ENCODE measurements at places on chromosomes 6 and 20.

DNA sequence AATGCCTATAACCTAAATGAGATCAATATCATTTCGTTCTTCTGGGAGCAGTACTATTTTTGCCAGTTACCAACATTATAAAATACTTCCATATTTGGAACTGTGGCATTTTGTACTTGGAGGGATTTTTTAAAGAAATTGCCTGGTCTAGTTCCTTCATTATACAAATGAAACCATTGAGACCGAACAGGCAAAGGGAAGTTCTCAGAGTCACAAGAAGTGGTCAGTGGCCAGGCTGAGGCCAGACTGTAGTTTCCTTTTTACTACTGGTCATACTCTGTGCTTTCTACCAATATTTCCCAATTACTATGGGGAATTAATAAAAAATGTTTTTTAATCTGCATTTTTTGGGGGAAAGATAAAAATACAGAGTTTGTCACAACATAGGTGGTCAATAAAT lies 332.0 kb downstream of the NRN1 start:
- no peak for DNase-seq

- no peak for DNase-seq
Observed at GRCh38 chr6:25027221-25027916, 91.6 kb upstream of the RIPOR2 start.

- DNase-seq: no peak
Observed at GRCh38 chr6:2971420-2972218, at the start of gene SERPINB6. Gene SERPINB6, minus strand, starts transcription at chr6:2971567. Its CDS starts 12,235 bp downstream, at chr6:2959332.

DNA sequence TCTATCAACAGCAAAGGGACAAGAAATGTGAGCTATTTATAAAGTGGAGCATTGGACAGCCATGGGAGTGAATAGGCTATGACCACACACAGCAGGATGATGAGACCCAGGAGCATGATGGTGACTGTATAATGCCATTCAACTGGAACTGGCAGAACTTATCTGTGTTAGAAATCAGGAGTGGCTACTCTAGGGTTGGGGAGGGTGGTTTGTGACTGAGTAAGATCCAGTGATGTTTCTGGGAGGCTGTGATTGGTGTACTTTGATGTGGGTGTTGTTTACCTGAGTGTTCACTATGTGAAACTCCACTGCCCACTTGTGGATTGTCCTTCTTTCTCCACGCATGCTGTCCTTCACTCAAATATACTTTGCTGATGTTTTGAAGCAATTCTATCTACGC lies 11.5 kb upstream of the HLA-B start:
- no peak for DNase-seq

DNA sequence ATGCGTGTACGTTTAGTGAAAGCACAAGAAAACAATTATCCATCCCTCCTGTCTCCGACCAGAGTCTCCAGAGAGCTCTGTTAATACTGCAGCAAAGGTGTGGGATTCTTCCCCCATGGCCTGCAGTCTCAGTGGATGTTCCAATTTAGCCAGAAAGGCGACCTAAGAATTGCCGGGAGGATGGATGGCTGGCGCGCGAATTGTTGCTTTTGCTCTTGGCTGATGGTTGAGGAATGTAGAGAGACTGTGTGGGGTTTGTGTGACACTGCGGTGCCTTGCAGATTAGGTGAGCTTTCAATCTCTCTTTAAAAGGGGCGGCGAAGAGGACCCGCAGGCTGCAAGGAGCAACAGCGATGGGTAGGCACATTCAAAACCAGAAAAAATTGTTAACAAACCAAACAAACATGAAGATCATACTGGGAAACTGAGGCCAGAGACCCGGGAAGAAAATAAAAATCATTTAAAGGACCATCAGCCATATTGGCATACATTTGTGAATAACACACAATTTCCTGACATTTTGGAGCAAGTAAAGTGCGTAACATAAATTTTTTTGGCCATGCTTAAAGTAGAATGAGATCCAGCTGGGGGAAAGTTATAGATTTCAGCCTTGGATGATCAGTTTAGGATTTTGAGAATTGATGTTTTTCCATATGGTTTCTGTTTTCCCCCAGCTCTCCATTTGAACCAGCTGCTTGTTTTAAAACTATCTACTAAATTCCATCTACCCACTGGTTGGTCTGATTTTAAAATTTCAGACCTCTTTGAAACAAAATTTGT lies 46.3 kb downstream of the GNAS start:
- no peak for DNase-seq

GRCh38 chr6:141986457-141986856 lies 146.3 kb upstream of the GJE1 start:
- no peak for DNase-seq

DNA sequence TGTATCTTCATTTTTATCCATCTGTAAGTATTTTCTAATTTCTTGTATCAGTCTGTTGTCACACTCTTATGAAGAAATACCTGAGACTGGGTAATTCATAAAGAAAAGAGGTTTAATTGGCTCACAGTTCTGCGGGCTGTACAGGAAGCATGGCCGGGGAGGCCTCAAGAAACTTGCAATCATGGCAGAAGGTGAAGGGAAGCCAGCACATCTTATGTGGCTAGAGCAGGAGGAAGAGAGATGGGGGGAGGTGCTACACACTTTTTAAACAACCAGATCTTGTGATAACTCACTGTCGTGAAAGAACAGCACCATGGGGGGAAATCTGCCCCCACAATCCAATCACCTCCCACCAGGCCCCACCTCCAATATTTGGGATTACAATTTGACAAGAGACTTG lies 10.9 kb upstream of the BCKDHB start:
- no peak for DNase-seq

- DNase-seq: no peak
Observed at GRCh38 chr6:70849348-70850069, 107.4 kb downstream of the B3GAT2 start.

GRCh38 chr20:36217226-36217625 lies 19.1 kb upstream of the AAR2 start:
- no peak for DNase-seq

- DNase-seq: no peak
Observed at GRCh38 chr6:8940356-8940755, 505.0 kb upstream of the SLC35B3 start.

- DNase-seq: no peak
Observed at GRCh38 chr6:42193491-42193894, 1.3 kb downstream of the GUCA1B start.

DNA sequence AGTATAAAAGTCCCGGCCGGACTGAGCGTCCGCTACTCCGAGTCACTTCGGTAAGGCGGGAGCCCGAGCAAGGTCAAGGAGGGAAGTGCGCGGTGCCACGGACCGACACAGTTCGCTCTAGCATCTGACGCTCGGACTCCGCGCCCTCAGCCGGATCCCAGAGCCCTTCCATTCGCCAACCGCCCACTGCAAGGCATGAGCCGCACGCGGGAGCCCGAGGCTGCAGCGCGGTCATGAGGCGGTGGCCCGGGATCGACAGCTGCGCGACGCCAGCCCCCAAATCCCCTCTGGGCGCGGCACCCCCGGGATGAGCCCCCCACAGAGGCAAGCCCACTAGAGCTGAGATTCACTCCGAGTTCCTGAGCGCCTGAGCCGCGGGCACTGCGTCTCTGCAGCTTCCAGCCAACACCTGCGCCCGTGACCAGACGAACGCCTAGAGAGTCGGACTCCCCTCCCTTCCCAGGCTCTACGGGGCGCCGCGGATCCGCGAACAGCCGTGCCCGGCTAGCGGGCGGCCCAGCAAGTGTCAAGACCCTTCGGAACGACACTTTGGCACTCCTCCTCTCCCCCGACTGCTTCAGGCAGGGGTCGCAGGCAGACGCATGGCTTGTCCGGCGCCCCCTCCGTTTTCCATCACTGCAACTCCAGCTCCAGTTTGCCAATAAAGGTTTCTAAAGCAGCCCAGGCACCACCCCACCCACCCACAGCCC lies 725 bp upstream of the ISM1 start:
- DNase-seq: no peak

DNA sequence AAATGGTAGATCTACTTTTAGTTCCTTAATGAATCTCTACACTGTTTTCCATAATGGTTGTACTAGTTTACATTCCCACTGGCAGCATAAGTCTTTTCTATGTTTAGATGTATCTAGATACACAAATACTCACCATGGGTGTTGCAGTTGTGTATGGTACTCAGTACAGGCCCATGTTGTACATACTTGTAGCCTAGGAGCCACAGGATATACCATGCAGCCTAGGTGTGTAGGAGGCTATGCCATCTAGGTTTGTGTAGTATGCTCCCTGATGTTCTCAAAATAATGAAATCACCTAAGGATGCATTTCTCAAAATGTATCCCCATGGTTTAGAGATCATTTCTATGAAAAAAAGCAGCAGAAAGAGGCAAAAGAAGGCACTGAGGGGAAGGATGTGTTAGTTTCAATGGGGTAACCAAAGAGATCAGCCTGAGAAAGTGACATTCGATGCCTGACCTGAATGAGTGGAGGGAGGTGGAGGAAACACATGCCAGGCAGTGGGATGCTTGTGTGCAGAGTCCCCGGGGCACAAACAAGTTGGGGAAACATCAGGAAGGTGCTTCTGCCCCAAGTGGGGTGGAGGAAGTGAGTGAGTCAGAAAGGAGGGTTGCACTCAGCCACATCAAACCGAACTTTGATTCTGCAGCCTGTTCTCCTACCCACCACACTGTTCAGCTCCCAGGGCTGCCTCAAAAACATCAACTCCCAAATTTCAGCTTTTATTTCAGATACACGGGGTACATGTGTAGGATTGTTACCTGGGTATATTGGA lies 191.2 kb downstream of the ZNF217 start:
- DNase-seq: no peak

DNA sequence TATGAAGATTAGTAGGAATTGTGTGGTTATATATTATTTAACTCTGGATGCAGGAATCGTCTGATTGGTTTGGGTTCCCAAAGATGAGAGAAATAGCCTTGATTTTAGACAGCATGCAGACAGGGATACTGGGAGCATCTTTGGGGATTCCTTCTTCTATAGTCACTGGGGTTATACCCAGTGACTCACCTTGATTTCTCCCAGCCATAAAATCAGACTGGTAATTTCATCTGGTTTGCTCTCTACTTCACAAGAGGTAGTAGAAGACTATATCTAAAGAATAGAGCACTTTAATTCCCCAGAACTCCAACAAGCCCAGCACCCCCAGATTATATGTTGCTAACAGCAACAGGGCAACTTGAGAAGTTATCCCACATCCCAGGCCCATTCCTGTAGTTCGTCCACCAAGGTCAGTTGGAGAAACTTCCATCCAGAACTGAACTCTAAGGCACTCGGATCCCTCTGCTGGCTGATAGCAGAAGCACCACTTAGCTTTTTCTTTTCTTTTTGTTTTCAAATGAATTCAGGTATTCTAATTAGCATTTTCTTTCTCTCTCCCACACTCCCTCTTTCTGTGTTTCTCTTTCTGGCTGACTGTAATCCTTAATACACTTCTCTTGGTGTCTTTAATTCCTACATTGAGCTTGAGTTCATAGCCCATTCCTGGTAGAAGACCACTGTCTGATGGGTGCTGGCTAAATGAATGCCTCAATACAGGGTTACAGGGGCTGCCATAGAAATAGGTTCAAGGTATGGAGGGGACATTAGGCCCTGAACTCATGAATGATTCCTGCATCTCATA lies 20.4 kb upstream of the EFHC1 start:
- peak; percentile 44 for DNase-seq

DNA sequence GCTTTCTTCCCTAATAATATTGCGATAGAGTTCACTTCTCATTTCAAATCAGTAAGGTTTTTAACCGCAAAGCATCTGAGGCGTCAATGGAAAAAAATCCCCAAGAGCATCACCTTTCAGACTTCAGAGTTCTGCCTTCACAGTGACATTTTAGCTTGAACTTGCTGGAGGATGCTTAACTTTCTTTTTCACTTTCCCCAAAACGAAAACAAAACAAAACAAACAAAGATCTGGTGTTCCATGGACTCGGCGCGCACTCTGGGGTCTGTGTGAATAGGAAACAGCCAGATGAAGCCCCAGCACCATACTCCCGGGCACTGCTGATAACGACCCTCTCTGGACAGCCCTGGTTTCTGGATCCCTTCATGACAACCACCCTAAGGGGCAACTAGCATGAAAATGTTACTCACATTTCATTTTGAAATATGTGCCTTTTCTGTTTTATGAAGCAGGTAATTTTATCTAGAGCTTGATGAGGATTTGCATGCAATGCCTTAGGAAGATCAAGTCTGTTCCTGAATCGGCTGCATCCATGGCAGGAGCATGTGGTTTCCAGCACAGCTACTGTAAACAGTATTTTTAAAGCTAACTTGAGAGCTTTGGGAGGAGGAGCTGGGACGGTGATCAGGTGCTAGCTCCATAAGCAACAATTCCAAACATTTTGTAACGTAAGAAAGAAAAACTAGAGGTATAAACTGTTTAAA lies 44.5 kb downstream of the RAMACL start:
- no peak for DNase-seq

GRCh38 chr6:122035173-122035572 lies 364.3 kb upstream of the HSF2 start:
- no peak for DNase-seq

DNA sequence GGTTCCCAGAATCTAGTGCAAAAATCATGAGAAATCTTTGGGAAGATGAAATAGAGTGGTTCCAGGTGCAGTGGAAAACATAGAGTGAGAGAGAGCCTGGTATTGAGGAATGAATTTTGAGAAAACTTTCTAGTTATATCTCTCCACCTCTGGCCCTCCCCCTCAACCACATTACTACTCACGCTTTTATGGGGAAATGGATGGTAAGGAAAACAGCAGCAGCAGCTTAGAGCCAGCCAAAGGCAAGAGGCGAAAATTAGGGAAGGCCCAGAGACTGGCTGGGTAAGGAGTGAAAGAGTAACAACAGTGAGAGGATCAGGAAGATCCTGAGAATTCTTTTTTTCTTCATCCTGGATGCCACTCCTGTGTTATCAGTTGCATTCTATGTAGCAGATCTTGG lies 187.9 kb upstream of the ECI2 start:
- DNase-seq: no peak

- DNase-seq: no peak
Observed at GRCh38 chr6:153092082-153093013, 38.7 kb downstream of the RGS17 start.

DNA sequence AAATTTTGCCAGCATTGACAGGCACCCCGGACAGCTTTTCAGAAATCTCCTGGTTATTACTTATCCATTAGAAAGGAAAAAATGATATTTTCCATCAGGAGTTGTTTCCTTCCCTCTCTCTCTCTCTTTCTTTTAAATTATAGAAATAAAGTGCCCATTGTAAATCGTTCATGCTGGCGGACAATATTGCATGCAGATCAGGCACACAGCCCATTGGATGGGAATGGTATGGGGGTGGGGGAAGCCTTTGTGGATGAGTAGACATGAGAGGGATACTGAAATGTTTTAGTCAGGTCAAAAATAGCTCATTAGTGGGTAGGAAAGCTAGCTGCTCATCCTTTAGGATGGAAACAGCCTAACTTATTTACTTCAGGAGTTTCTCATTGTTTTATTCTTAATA lies 764.9 kb upstream of the MMS22L start:
- no peak for DNase-seq

DNA sequence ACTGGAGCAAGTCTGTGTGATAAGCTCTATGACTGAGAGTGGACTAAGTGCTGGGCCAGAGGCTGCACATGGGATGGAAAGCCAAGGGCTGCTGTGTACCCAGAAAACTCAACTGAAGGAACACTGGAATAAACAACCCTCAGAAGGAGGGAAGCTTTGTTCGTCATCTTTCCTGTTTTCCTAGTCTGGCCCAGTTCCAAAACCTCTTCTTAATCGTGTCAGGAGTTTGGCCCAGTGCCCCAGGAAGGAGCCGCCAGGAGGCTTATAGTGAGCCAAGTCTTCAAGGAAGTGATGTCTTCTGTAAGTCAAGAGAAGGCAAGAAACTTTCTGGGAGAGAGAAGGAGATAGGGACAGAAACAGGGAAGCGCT lies 23.3 kb upstream of the TOP1 start:
- DNase-seq: peak; percentile 49
